ENCODE measurements at places on chromosomes 7 and 10. TPM values are rescaled to one million over a fixed set of nuclear protein-coding genes. Genes with fewer than 3 reads are reported as not detected.

Gene FZD1
- 0.13 TPM for total RNA-seq

Gene HGF
- total RNA-seq = not detected

Gene LIPF
- total RNA-seq = not detected

Gene SHH
- not detected for total RNA-seq

Data from activated CD8-positive, alpha-beta memory T cell treated with anti-CD3 and anti-CD28 coated beads for 36 hours (primary cell).